Stimulated activated CD4-positive, alpha-beta T cell treated with anti-CD3 and anti-CD28 coated beads, Interleukin-15, amount 100 ng/mL, for 24 hours (primary cell): ENCODE measurements at places on chromosomes 5 and 9.

- no peak for DNase-seq
Observed at GRCh38 chr5:131218392-131218791, 45.5 kb upstream of the CDC42SE2 start.

DNA sequence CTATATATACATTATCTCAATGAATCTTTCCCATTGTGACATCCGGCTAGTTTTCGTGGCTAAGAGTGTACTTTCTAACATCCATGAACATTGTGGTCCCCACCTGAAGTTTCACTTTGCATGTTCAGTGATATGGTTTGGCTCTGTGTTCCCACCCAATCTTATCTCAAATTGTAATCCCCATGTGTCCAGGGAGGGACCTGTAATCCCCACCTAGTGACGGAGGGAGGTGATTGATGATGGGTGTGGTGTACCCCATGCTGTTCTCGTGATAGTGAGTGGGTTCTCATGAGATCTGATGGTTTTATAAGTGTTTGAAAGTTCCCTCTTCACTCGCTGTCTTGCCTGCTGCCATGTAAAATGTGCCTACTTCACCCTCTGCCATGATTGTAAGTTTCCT lies 28.1 kb downstream of the MRPL22 start:
- no peak for DNase-seq

GRCh38 chr5:140632366-140633020 lies 482 bp downstream of the CD14 start:
- peak; percentile 71 for DNase-seq

DNA sequence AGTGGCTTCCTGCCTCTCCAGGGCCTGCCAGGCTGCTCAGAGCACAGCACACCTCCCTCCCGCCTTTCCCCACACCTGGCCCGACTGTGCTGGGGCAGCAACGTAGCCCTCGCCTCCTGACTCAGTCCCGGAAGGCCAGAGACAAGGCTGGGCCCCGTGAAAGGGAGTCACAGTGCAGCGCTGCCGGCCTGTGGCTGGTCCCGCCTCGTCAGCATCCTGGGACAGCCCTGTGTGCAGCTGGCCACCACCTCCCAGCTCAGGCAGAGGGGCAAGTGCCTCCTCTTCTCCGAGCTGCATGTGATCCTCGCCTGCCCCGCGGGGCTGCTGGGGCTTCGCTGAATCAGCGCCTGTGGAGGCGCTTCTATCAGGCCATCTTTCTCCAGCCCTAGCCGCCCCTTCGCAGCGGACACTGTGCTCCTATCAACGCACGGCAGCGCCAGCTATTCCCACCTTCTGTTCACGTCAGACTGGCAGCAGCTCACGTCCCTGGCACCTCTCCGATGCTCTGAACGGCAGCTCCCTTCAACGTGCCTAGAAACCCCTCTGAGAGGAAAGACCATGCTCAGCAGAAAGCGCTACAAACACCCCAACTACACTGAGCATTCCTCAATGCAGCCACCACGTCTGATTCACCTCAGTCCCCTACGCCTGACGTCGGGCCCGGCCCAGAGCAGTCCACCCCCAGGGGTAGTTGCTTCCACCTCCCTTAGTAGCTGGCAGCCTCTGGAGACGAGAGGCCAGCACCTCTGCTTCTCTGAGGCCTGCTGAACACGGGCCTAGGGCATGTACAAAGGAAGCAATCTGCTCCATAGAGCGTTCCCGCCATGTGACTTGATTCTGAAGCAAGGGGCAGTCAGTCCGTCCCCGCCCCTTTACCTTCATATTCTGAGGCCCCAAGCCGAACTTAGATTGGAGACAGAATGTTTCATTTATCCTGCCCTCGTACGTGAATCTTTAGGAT lies 78.8 kb downstream of the GPR21 start:
- peak; percentile 20 for DNase-seq

DNA sequence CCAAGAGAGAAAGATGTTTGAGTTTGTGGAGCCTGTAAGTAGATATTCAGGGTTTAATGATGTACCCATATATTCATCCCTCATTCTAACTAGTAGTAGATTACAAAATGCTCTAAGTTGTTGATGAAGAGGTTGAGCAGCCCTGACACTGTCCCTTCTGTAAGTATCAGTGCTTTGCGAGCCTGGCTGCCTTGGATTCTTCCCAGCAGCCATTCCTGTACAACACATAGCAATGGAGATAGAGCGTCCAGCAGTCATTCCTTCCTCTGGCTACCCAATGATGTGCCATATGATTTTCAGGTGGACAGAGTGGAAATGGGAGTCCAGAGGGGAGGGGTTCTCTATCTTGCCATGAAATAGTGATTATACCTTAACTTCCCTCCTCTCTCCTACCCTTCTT lies 124.1 kb downstream of the ARHGAP26 start:
- DNase-seq, result no peak
